HT1080 (cell line): ENCODE measurements at places on chromosomes 7 and 10. TPM values are rescaled to one million over a fixed set of nuclear protein-coding genes. Genes with fewer than 3 reads are reported as not detected.

- DNase-seq: peak; percentile 75
Observed at GRCh38 chr10:92816091-92816531, 32.2 kb upstream of the EXOC6 start.

- no peak for DNase-seq
Observed at GRCh38 chr7:98254951-98255610, 3.0 kb upstream of the TECPR1 start.

PRSS37 gene
- not detected in 2 replicates for total RNA-seq

NPC1L1 gene
- total RNA-seq: not detected in 2 replicates
